Activated T-cell treated with anti-CD3 and anti-CD28 coated beads for 4 hours (primary cell): ENCODE measurements at places on chromosomes 3 and 15.

- DNase-seq, result no peak
Observed at GRCh38 chr3:73432023-73432705, 192.6 kb downstream of the PDZRN3 start.

GRCh38 chr15:63458026-63458425 is 46.4 kb upstream of the USP3 start:
- DNase-seq, result no peak

DNA sequence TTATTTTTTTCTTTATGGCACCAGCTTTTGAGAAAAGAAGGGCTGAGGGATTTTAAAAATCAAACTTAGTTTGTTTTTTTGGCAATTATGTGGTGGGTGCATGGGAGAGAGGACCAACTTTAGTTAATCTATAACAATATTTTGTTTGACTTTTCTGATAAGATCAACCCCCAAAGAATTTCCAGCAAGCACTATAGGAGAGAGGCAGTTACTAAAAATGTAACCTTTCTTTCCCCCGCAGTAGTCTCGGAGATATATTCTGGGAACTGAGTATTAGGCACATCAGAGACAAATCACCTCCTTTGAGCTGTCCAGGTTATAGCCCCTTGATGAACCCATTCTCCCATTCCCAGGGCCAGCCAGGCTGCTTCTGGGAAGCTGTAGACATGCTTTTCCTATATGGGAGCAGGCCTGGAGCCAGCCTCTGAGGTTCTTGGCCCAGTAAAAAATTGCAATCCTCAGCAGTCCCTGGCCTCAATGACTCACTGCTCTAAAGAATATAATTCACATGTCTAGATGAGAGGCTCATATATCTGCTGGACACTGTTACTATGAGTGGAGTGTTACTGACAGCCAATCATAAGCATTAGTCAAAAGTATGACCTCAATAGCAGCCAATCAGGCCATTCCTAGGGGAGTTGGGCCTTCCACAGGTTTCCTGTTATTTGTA is 138.3 kb upstream of the AGBL1 start:
- no peak for DNase-seq

DNA sequence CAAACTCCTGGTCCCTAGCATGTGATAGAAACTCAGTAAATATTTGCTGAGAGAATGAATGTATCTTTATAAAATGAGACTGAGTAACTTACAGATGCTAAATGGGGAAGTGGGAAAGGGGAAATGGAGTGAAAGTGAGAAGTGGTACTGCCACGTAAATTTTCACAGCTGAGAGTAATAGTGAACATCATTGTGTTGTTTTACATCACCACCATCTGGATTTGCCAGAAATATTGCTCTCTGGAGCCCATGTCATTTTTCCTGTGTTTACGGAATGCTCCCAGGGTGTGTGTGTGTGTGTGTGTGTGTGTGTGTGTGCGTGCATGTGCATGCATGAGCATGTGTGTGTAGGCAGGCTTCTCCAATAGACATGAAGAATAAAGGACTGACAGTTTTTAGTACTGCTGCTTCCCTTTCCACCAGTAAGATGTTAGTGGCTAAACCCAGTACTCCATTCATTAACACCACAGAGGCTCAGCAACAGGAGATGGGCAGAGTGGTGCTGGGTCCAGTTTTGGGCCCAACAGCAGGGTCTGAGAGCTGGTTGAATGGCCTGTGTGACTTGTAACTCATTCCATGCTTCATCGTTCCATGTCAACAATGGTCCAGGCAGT is 57.3 kb downstream of the DIPK2A start:
- no peak for DNase-seq

- no peak for DNase-seq
Observed at GRCh38 chr3:8563597-8563996, 62.0 kb downstream of the LMCD1 start.

GRCh38 chr15:100132309-100132708 is 209.5 kb downstream of the ADAMTS17 start:
- DNase-seq, result no peak

- DNase-seq, result no peak
Observed at GRCh38 chr3:145088917-145089316, 1072.1 kb downstream of the PLOD2 start.

DNA sequence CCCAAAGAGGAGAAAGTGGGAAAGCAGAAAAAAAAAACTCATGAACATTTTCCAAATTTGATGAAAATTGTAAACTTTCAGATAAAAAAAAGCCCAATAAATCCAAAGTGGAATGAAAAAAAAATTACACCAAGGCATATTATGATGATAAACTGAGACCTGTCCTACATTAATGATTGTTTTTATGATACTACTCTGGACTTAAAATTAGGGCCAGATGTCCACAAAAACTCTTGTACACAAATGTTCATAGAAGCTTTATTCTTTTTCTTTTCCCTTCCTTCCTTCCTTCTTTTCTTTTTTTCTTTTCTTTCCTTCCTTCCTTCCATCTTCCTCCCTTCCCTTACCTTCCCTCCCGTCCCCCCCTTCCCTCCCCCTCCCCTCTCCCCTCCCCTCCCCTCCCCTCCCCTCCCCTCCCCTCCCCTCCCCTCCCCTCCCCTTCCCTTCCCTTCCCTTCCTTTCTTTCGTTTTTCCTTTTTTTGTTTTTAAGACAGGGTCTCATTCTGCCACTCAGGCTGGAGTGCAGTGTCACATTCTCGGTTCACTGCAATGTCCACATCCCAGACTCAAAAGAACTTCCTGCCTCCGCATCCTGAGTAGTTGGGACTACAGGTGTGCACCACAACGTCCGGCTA is 243.9 kb downstream of the MEIS2 start:
- DNase-seq, result no peak

GRCh38 chr3:66427352-66427751 is 73.5 kb downstream of the LRIG1 start:
- no peak for DNase-seq

GRCh38 chr3:51340013-51340829 is 44.9 kb upstream of the MANF start:
- DNase-seq, result no peak
